Adrenal gland (tissue), 19 donors: ENCODE measurements at places on chromosomes 12 and 14. TPM values are rescaled to one million over a fixed set of nuclear protein-coding genes. Genes with fewer than 3 reads are reported as not detected.
A peak's percentile ranks its signal among the peaks of the same experiment; 100 is the strongest.

- H3K4me1 ChIP-seq = peaks cover 19% of the 10 kb centered on the region
- no peaks in the 10 kb centered on the region for H3K27me3 ChIP-seq
- peak; percentile 33 for DNase-seq
- H3K27ac ChIP-seq = no peak overlapping the region
- H3K4me3 ChIP-seq = no peak overlapping the region
- H3K36me3 ChIP-seq = no peaks in the 10 kb centered on the region
Observed at GRCh38 chr12:68559984-68560850, 50.5 kb upstream of the RAP1B start.

The SLC2A14 gene
- 13.5 TPM for total RNA-seq

The TAS2R9 gene
- total RNA-seq = not detected

The PLEKHA5 gene
- 97.6 TPM for total RNA-seq

GRCh38 chr12:105547786-105548185 lies 217.3 kb downstream of the C12orf75 start:
- H3K4me3 ChIP-seq = no peak overlapping the region
- DNase-seq = no peak

The FRMD6 gene
- 28.1 TPM for total RNA-seq

- H3K4me1 ChIP-seq = no peaks in the 10 kb centered on the region
- DNase-seq = no peak
- no peak overlapping the region for H3K4me3 ChIP-seq
- H3K27ac ChIP-seq = no peak overlapping the region
- H3K27me3 ChIP-seq = no peaks in the 10 kb centered on the region
Observed at GRCh38 chr12:97552410-97553121, 90.0 kb downstream of the RMST start.

- H3K4me3 ChIP-seq = no peak overlapping the region
- no peaks in the 10 kb centered on the region for H3K27me3 ChIP-seq
- no peak for DNase-seq
- no peaks in the 10 kb centered on the region for H3K36me3 ChIP-seq
- no peak overlapping the region for H3K27ac ChIP-seq
Observed at GRCh38 chr12:30862486-30862885, 64.1 kb upstream of the TSPAN11 start.

The KLHDC1 gene
- total RNA-seq = 5.9 TPM

DNA sequence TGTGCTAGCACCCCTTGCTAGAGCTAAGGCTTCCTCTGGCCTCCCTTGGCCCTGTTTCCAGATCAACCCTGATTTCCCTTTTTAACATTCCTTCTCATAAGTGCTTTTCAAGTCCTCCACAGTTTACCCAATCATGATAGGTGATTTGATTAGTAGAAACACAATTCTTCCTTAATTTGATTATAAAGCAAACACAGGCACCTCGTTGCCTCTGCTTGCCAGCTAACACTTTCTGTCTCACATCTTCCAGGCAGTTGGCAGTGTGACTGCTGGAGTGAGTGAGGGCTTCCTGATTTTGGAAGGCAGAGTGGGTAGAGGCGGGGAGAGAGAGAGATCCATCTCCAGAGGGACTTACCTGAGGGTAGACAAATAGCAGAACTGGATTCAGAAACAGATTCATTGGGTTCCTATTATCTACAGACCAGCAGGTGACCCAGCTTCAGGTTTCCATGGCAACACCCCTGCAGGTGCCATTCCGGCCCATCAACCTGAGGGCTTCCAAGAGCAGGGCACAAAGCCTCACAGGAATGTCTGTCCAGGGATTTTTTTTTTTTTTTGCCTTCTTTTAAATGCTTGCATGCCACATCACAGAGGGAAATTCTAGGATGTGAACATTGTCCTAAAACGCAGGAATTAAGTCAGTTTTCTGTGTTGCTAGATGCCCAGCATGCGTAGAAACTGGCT lies 77.7 kb downstream of the PLXNC1 start:
- no peak for DNase-seq

DNA sequence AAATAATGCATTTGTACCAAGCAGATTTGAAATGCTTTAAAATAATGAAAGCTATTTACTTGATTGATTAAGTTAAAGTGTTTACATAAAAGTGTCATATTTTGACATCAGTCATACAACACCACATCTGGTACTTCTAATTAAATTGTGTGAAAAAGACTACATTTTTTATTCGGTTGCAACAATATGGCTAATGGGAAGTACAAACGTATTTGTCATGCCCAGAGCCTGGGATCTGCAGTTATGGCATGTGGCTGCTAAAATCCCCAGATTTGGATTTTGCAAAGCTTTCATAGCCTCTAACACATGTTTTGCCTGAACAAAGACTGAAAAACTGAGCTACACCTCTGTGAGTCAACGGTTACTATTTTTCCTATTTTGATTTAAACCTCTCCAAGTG lies 66.6 kb downstream of the LLPH start:
- no peaks in the 10 kb centered on the region for H3K36me3 ChIP-seq
- H3K4me3 ChIP-seq = no peak overlapping the region
- no peak for DNase-seq
- no peak overlapping the region for H3K27ac ChIP-seq
- H3K27me3 ChIP-seq = no peaks in the 10 kb centered on the region
- H3K4me1 ChIP-seq = no peaks in the 10 kb centered on the region

- H3K4me1 ChIP-seq = peaks cover 15% of the 10 kb centered on the region
- H3K36me3 ChIP-seq = peaks cover 18% of the 10 kb centered on the region
- H3K4me3 ChIP-seq = no peak overlapping the region
- H3K27me3 ChIP-seq = no peaks in the 10 kb centered on the region
- H3K27ac ChIP-seq = no peak overlapping the region
- no peak for DNase-seq
Observed at GRCh38 chr14:101008631-101009336, 105.3 kb upstream of the RTL1 start.

DNA sequence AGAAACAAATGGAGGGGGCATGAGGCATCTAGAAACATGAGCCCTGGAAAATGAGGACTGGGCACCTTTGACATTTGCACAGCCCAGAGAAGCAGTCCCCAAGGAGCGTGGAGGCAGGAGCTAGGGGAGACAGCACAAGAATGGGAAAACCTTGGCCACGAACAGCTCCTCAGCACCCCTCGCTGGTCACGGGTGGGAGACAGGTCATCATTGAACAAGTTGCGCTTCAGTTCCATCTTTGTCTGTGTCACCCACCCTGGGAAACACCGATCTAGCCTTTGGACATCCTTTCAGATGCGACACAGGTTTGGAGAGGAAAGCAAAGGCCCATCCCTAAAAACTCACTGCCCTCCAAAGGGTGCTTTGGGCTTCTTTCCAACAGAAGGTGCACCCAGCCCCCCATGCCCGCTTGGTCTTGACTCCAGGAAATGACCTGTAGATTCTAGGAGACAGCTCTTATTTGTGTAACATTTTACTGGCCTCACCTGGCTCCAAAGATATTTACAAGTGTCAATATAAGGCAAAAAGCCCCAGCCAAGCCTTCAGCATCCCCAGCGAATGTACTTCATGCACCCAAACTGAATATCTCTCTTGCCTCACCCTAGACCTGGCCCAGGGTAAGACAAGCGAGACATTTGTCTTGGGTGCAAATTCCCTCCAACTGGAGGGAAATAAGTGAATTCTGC lies 28.8 kb upstream of the CLMN start:
- no peaks in the 10 kb centered on the region for H3K27me3 ChIP-seq
- H3K4me3 ChIP-seq = no peak overlapping the region
- no peak overlapping the region for H3K27ac ChIP-seq

DNA sequence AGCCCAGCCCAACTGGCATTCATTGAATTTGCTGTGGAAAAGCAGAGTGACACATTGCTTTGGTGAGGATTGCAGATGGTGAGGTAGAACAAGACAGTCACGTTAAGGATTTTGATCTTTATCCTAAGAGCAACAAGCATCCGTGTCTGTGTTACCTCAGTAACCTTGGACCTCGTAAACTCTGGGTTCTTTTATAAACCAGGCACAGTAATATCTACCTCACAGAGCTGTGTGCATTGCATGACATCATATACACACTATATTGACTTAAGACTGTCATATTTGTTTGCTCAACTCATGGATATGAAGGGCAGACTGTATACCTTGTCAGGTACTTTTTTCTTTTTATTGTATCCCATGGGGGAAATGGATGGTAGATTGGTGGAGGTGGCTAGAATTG lies 156.2 kb downstream of the ETV6 start:
- H3K4me3 ChIP-seq = no peak overlapping the region
- H3K27me3 ChIP-seq = no peaks in the 10 kb centered on the region
- no peak for DNase-seq
- H3K27ac ChIP-seq = no peak overlapping the region

DNA sequence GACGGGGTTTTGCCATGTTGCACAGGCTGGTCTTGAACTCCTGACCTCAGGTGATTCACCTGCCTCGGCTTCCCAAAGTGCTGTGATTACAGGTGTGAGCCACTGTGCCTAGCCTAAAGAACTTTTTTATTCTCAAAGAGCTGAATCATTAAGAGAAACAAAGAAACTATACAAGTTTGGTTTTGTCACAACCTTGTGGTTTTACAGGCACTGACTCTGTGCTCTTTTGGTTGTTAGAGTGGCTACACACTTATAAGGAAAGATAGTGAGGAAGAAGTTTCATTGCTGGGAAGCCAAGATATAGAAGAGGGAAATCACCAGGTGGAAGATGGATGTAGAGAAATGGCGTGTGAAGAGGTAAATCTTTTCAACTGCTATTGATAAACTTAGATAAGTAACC lies 10.1 kb upstream of the DNAH10 start:
- DNase-seq = no peak
- no peaks in the 10 kb centered on the region for H3K4me1 ChIP-seq
- no peak overlapping the region for H3K27ac ChIP-seq
- H3K27me3 ChIP-seq = no peaks in the 10 kb centered on the region
- no peak overlapping the region for H3K4me3 ChIP-seq

DNA sequence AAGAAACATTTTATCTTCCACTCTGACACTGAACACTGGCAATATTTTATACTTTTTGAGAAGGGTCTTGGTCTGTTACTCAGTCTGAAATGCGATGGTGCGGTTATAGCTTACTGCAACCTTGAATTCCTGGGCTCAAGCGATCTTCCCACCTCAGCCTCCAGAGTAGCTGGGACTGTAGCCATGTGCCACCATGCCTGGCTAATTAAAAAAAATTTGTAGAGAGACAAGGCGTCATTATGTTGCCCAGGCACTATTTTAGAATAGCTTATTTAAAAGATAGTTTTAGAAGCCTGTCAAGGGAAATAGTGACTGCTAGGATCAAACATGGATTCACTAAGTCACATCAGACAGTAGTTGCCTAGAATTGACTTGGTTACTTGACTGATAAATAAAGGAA lies 5.9 kb downstream of the ERC1 start:
- no peaks in the 10 kb centered on the region for H3K36me3 ChIP-seq
- H3K27me3 ChIP-seq = no peaks in the 10 kb centered on the region
- no peak overlapping the region for H3K4me3 ChIP-seq

The FAM181A gene
- total RNA-seq = not detected

The KCNK13 gene
- 2.6 TPM for total RNA-seq

DNA sequence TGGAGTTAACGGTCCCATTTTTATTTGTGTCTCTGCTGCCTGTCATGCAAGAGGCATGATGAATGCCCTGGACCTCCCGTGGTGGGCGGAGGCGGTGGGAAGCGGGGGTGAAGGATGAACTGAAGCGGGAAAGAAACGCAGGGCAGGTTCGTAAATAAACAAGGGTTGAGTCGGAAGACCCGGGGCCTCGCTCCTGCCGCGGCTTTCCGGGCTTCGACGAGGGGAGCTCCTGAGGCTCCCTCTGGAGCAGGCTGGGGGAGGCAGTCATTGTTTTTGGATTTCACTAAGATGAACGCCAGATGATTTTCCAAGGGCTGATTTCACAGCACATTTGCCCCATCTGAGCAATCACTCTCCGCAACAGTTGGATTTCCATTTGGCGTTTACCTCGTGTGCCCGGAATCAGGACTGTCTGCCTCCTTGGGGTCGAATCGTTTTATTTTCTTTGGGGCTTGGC lies 130.2 kb downstream of the SLC38A6 start:
- no peak overlapping the region for H3K4me3 ChIP-seq
- H3K27me3 ChIP-seq = no peaks in the 10 kb centered on the region
- no peaks in the 10 kb centered on the region for H3K36me3 ChIP-seq
- no peak overlapping the region for H3K27ac ChIP-seq

The KRT2 gene
- total RNA-seq = not detected

DNA sequence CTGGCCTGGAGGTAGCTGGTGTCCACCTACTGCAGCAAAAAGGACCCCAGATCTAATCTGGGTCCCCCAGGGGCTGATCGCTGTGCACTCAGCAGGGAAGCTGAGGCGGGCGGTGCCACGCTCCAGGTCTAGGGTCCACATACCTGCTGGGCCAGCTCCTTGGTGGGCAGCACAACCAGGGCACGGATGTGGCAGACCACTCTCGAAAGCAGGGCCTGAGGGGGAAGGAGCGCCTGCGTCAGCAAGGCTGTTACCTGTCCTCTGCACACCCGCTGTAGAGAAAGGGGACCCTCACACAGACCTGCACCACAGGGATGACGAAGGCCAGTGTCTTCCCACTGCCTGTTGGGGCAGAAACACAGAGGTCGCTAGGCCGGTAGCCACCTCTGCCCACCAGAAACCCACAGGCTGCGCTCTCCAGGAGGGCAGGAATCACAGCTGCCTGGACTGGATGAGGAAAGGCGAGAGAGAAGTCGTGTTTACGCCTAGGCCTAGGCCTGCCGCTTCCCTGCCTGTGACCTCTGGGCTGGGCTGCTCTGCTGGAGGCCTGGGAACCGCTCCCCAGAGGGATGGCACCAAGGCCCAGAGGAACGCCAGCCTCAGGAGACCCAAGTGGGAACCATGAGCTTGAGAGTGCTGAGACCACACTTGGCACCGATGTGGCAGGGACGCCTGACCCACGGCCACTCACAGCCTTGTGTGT lies 2.0 kb downstream of the DDX51 start:
- H3K36me3 ChIP-seq = peaks cover 35% of the 10 kb centered on the region
- peaks cover 23% of the 10 kb centered on the region for H3K4me1 ChIP-seq
- no peaks in the 10 kb centered on the region for H3K27me3 ChIP-seq
- no peak overlapping the region for H3K27ac ChIP-seq

- DNase-seq = no peak
- no peaks in the 10 kb centered on the region for H3K27me3 ChIP-seq
- no peaks in the 10 kb centered on the region for H3K4me1 ChIP-seq
- no peak overlapping the region for H3K4me3 ChIP-seq
Observed at GRCh38 chr12:23781118-23781517, 168.4 kb downstream of the SOX5 start.

DNA sequence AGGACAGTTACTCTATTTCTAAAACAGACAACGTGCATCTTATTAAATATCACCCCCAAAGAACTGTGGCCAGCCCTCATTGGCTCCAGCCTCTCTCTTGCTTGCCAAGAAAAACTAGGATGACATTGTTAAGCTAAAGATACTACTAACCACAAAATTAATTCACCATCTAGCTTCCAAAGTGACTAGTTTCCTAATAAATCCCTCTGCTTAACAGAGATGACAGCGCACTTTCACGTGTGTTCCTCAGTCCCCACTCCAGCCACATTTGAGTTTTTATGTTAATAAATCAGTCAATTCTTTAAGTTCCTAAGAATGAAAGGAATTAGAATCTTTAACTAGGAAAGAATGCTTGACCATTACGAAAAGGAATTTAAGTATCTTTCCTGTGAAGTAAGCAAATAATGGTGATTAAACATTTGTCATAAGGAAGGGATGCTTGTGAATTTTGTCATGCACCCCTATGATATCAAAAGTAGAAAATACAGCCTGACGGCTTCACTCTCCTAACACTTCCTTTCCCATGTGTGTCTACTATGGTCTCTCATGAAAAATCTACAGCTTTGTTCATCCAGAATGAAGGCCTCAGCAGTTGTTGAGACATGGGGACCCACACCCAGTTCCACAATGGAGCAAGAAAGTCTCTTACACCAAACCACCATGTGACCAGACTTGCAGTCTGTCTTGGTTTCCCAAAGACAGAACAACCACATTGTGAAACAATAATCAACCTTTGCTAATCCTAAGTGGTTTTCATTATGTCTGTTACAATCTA lies 8.1 kb downstream of the CORO1C start:
- no peak for DNase-seq
- no peak overlapping the region for H3K27ac ChIP-seq
- H3K4me1 ChIP-seq = no peaks in the 10 kb centered on the region
- H3K4me3 ChIP-seq = no peak overlapping the region
- no peaks in the 10 kb centered on the region for H3K36me3 ChIP-seq
